ENCODE measurements at places on chromosomes 3 and 15. TPM values are rescaled to one million over a fixed set of nuclear protein-coding genes. Genes with fewer than 3 reads are reported as not detected.

- no peak overlapping the region for H3K27ac ChIP-seq
- DNase-seq: no peak
- H3K4me1 ChIP-seq: no peaks in the 10 kb centered on the region
- no peaks in the 10 kb centered on the region for H3K36me3 ChIP-seq
- no peaks in the 10 kb centered on the region for H3K27me3 ChIP-seq
Observed at GRCh38 chr15:61796056-61796455, 264.2 kb downstream of the VPS13C start.

DNA sequence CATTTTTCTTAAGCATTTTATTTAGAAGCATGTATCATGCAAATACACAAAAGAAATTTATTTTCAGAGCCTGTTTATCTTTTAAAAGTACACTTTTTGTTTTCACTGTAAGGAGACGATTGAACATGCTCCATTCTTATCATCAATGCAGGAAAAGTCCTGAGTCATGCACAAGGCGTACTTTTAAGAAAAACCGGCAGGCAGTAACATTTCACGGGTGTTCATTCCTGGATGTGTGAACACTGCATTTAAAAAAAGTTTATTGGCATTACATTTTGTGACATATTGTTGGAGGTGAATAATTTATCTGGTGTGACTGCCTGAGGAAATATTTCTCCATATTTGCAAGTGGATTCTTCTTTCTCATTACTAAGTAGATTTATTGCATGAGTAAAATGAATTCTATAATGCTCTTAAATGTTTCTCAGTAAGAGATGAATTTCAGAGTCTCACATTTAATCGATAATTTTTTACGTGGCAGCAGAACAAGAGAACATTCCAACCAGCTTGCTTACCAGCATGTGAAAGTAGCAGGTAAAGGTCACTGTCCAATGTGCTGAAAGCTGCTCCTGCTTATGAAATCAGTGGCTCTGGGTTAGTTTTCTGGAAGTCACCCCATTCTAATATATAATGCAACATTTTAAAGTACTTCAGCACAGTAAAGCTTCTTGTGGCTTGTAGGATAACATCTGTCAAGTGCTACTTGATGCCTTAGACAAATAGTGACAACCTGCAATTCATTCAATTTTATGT is 87.0 kb downstream of the SV2B start:
- H3K27ac ChIP-seq: no peak overlapping the region
- H3K4me1 ChIP-seq: peaks cover 25% of the 10 kb centered on the region
- DNase-seq: no peak
- no peaks in the 10 kb centered on the region for H3K36me3 ChIP-seq

The PAQR9 gene
- 2.5 TPM for total RNA-seq

The HRG gene
- total RNA-seq: not detected

DNA sequence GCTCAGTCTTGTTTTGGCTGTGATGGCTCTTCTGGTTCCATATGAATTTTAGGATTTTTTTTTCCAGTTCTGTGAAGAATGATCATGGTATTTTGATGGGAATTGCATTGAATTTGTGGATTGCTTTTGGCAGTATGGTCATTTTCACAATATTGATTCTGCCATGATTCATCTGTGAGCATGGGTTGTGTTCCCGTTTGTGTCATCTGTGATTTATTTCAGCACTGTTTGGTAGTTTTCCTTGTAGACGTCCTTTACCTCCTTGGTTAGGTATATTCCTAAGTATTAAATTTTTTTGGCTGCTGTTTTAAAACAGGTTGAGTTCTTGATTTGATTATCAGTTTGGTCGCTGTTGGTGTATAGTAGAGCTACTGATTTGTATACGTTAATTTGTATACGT is 18.5 kb downstream of the TCF12 start:
- no peak overlapping the region for H3K27ac ChIP-seq
- no peak overlapping the region for H3K4me3 ChIP-seq
- H3K27me3 ChIP-seq: no peaks in the 10 kb centered on the region
- peaks cover 10% of the 10 kb centered on the region for H3K36me3 ChIP-seq
- H3K4me1 ChIP-seq: peaks cover 7% of the 10 kb centered on the region
